ENCODE measurements at places on chromosomes 12 and 14. TPM values are rescaled to one million over a fixed set of nuclear protein-coding genes. Genes with fewer than 3 reads are reported as not detected.

DNA sequence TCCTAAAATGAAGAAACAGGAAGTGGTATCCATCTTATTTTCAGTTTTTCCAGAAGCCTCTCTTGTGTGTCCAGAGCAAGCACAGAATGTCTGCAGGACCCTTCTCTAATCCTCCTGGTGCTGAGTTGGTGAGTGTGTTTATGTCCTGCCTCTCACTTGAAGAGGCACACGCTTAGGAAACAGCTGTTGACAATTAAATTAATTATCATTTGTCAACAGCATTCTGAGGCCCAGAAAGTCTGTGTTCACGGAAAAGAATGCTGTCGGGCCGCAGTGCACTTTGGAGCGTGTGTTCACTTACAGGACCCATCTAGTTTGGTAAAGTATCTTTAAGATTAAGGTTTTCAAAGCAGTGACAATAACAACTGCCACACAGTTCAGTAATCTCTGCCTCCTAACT, 70.5 kb downstream of the LMNTD1 start:
- DNase-seq, result no peak

DNA sequence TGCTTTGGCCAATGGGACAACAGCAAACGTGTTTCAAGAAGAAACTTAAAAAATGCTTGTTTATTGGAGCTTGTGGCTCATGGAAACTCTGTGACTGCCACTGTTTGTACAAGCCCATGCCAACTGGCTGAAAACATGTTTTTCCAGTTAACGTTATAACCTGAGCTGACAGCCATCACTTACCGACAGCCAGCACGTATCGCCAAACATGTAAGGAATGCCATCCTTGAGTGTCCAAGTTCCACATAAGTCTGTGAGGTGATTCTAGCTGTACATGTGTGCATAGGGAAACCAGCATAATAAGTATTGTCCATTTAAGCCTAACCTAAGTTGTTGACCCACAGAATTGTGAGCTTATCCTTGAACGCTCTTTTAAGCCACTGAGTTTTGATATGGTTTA, 596.9 kb downstream of the TRHDE start:
- DNase-seq, result no peak

DNA sequence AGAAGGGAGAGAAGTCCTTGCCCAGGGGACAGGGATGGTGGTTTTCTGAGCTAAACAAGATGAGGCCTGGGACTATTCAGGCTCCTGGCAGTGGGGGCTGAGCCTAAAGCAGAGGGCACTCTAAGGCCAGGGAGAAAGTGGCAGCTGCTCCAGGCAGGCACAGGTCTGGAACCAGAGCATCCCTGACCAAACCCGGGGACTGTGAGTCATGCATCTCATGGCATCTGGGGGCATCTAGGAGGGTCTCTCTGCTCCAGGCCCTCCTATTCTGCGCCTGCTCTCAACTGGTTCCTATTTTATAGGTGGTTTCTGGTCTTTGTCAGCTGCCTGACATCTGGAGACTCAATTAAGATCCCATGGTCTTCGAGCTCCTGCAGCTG, 11.6 kb downstream of the KRT7 start:
- peak; percentile 44 for DNase-seq

- DNase-seq, result no peak
These were observed 13.0 kb upstream of the C12orf71 start for GRCh38 chr12:27095346-27095745.

DNA sequence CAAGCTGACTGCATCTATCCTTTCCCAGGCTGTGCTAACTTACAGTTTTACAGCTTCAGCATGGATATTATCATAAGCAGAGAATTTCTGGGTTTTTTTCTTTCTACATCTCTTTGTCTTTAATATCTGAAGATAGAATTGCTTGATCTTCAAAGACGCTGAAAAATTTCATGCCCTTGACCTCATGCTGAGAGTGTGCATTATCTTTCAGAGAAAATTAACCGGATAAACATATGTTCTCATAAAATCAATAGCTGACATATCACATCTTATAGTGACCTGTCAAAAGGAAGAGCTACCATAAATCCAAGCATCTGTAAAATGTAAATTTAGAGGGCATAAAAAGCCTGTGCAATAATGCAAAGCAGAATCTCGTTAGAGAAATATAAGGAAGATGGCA, 1704.1 kb upstream of the FLRT2 start:
- DNase-seq, result no peak

DNA sequence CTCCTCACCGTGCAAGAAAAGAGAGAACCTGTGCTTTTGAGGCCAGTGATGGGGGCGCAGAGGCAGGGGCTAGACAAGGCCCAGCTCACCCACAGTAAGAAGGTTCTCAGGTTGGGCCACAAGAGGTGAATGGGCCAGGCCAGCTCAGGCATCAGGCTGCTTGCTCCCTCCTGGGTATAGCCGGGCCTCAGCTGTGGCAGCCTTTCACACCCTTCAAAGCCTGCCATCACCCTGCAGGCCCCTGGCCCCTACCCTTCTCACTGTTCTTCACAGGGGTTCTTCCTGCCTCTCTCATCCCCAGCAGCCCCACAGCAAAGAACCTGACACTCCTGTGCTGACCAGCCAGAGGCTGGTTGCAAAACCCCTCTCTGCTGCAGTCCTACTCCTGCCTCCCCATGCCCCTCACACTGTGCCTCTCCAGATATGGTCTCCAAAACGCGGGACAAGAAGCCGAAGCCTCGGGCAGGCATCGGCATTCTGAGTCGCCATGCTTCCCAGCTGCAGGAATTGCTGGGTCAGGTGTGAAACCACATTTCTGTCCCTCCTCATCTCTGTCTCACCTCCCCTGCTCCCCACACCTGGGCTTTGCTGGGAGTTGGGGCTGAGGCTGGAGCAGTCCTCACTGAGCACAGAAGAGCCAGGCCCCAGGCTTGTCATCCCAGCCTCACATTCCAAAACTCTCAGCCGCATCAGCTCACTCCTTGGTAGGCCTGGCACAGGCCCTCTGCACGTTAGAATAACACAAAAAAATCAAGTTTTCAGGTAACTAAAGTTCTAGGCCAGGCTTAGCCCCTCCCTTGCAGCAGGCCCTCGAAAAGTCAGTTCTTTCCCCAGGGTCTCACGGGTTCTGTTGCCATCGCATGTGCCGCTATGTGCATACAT, 6.9 kb upstream of the FAIM2 start:
- DNase-seq, result no peak

DNA sequence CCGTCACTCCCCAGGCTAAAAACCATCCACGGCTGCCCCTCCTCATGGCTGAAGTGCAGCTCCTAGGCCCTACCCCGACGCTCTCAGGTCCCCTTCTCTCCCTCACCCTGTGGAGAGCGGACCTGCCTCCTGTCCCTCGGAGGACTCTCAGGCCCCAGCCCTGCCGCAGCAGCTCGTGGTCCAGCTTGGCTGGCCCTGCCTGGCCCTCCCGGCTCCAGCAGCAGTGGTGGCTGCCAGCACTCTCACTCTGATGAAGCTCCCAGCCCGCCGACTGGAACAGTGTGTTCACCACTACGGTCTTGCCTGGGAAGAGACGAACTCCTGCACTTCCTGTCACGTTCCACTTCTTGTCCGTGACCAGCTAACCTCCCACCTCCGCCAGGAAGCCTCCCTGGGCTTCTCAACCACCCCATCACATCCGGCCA, 11.1 kb downstream of the BAG5 start:
- DNase-seq, result peak; percentile 47

DNA sequence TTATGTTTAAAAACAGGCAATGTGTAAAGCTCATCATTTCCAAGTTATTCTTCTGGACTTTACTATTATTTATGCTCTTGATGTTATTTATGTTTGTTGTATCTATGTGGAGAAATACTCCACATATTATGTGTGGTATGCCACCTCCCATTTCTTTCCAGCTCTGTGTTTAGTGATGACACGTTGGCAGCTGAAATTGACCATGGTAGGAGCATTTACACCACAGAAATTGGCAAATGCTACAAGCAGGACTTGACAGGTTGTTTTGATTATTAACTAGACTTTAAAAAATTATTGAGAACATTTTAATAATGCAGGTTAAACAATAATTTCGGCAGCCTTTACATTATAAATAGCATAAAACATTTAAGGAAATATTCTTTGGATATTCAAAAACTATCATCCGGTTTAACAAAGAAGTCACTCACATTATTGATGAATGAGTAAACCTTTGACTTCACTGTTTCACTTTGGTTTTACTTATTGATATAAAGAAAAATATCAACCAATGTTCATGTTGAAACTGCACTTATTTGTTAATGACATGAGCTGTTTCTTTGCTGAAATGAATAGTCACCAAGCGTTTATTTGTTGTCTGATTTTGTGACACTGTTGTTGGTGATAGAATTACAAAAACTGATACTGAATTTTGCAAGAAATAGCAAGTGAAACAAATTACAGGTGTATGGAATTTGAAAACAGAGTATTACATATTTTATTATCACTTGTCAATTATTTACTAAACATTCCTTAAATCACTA, 76.8 kb downstream of the HMGA2 start:
- no peak for DNase-seq

DNA sequence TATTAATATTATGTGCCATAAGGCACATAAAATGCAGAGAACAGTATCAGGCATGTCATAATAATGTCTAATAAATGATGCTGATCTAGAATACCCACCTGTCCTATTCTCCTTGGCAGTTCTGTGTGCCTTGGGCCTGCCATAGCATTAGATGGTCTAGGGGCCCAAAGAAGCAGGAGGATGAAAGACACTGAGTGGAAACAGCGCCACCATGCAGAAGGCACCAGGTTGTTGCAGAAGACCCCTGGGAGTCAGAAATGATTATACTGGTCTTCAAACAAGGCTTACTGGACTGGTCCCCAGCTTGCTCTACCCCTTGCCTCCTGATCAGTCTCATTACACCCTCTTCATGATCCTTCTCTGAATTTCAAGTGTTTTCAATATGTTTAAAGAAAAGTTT, 353.3 kb downstream of the GRIN2B start:
- no peak for DNase-seq

DNA sequence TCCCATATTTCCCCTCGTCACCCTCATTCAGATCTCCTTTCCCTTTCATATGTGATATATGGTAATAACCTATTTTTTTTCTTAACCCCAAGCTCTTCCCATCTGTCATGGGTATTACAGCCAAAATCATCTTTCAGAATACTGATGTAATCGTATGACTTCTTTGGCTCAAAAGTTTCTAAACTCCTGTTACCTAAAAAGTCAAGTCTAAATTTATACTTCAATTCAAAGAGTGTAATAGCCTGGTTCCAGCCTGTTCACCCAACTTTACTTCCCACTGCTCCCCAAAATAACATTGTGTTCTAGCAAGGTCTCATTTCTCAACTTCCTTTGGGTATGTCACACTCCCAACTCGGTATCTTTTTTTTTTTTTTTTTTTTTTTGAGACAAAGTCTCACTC, 48.5 kb downstream of the TBK1 start:
- no peak for DNase-seq

GRCh38 chr14:40733206-40733605, 873.5 kb upstream of the LRFN5 start:
- no peak for DNase-seq

DNA sequence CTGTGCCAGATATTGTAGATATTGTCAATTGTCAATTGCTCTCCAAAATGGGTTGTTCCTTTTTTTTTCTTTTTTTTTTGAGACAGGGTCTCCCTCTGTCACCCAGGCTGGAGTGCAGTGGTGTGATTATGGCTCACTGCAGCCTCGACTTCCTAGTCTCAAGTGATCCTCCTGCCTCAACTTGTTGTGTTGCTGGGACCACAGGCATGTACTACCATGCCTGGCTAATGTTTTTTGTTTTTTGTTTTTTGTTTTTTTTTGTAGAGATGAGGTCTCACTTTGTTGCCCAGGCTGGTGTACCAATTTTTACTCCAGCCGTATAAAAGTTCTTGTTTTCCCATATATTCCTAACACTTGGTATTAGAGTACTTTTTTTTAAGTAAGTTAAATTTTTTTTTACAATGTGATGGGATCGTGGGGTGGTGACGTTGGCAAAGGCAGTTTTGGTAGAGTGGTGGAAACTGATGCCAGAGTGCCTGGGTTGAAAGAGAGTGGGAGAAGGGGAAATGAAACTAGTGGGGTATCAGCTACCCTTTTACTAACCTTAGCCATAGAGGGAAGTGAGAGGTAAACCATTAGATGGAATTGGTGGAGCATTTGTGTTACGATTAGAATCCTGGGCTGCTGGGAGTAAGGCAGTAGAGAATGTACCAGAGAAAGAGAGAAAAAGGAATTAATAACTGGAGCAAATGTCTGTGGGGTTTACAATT, 33.0 kb upstream of the CFAP54 start:
- no peak for DNase-seq

GRCh38 chr12:124551268-124552144, 15.9 kb downstream of the NCOR2 start:
- DNase-seq, result peak; percentile 39

GRCh38 chr12:109930028-109930800, 30.1 kb downstream of the TCHP start:
- no peak for DNase-seq

OVCH1 gene
- not detected for total RNA-seq

MDP1 gene
- total RNA-seq, result 4.5 TPM

HOXC11 gene
- 0.30 TPM for total RNA-seq

PLEKHH1 gene
- total RNA-seq, result 0.47 TPM

TTC6 gene
- total RNA-seq, result not detected

RAPGEF3 gene
- 6.1 TPM for total RNA-seq

LTB4R gene
- total RNA-seq, result 1.5 TPM

Measured in MG63 (cell line).